ENCODE measurements at places on chromosomes 13 and 19. TPM values are rescaled to one million over a fixed set of nuclear protein-coding genes. Genes with fewer than 3 reads are reported as not detected.
A peak's percentile ranks its signal among the peaks of the same experiment; 100 is the strongest.

The TNNI3 gene
- 36.7 TPM for total RNA-seq

The GSX1 gene
- total RNA-seq, result not detected

The CAPS gene
- 4.6 TPM for total RNA-seq

The IFNL1 gene
- not detected for total RNA-seq

GRCh38 chr13:20984879-20985278 lies 76.5 kb downstream of the LATS2 start:
- DNase-seq, result no peak

DNA sequence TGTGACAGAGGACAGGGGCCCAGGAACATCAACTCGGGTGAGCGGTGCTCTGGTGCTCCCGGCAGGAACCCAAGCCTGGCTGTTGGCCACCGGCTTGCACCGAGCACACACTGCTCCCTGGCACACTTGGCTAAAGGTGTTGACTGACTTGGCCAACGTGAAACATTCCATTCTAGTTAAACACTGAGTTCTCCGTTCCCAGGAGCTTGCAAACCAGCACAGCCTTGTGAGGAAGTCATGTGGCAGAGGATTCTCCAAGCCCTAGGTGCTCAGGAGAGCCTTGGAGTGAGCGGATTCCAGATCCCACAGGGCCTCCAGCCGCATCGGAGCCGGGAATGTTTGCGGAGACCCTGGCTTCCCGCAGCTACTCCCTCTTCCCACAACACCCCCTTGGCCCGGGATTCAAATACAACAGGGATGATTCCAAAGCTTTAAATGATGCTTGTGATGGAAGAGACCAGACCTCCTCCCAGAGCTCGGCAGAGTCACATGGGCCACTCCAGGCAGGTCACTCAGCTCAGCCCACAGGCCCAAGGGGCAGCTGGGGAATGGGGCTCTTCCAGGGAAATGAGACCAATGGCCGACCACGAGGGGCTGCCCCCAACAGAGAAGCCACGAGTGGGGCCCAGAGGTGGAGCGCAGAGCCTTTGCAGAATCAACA lies 2.9 kb downstream of the C13orf46 start:
- DNase-seq, result peak; percentile 12

- DNase-seq, result no peak
Observed at GRCh38 chr19:55485439-55486011, 537 bp downstream of the NAT14 start.

DNA sequence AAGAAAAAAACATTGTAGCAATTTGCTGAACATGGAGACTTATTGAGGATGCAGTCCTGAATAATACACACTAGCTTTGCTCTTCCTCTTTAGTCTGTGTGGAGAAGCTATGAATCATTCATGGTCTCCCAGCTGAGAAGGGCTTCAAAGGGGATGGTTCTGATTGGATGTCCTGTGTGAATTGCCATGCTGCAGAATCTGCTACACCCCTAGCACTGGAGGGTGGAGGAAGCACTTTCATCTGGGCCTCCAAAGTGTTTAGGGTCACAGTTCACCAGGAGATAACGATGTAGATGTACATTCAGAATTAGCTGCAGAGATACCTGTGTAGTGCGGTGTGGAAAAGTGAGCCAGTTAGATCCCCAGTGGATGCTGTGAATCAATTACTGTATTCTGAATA lies 321.1 kb upstream of the EDNRB start:
- DNase-seq, result no peak

GRCh38 chr19:44912854-44913253 lies 1.6 kb upstream of the APOC1 start:
- no peak for DNase-seq

DNA sequence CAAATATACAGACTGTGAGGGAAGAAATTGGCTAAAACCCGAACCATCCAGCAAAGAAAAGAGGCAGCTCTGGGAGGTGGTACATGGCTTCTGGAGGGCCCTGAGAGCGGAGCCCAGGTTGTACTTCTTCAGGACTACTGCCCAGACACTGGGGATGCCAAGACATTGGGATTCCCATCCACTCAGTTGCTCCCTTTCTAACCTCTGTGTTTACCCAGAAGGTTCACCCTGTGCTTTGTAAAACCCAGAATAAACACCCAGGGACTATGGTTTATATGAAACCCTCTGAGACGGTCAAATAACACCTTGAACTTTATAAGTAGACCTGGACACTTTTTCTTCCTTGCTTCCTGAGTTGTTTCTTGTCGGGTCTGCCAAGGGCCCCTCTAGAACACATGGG lies 9.7 kb downstream of the MEIOSIN start:
- no peak for DNase-seq

DNA sequence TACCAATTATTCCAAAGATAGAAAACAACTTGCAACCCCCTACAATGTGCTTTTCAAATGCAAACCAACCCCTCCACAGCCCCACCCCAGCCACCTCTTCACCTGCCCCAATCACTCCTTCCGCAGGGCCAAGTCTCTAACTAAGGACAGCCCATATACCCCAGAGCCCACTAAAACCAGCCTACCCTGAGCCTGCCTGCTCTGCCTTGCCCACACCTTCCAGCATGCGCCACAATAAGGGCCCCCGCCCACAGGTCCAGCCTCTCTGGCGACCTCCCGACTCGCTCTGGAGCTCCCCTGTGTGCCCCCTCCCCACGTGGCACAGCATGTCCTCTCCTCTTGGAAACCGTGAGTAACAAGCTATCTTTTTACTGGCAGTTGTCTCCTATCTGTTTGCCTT lies 42.8 kb upstream of the MEDAG start:
- DNase-seq, result peak; percentile 63

Data from WTC11 (cell line).